Smooth muscle cell of bladder (primary cell): ENCODE measurements at places on chromosomes 4 and X. TPM values are rescaled to one million over a fixed set of nuclear protein-coding genes. Genes with fewer than 3 reads are reported as not detected.

Gene PSMD10
- total RNA-seq = 74.8 and 82.8 TPM in 2 replicates

Gene GPR173
- 1.6 and 1.7 TPM in 2 replicates for total RNA-seq

Gene CYTL1
- total RNA-seq = 3.1 and 53.0 TPM in 2 replicates

Gene FATE1
- total RNA-seq = 0.09 TPM in 1 of 2 replicates, not detected in the other

Gene CCDC110
- total RNA-seq = 1.7 and 2.0 TPM in 2 replicates

Gene HELT
- not detected in 2 replicates for total RNA-seq
